Testis (tissue), 5 donors: ENCODE measurements at places on chromosomes 6 and 20. TPM values are rescaled to one million over a fixed set of nuclear protein-coding genes. Genes with fewer than 3 reads are reported as not detected.

DNA sequence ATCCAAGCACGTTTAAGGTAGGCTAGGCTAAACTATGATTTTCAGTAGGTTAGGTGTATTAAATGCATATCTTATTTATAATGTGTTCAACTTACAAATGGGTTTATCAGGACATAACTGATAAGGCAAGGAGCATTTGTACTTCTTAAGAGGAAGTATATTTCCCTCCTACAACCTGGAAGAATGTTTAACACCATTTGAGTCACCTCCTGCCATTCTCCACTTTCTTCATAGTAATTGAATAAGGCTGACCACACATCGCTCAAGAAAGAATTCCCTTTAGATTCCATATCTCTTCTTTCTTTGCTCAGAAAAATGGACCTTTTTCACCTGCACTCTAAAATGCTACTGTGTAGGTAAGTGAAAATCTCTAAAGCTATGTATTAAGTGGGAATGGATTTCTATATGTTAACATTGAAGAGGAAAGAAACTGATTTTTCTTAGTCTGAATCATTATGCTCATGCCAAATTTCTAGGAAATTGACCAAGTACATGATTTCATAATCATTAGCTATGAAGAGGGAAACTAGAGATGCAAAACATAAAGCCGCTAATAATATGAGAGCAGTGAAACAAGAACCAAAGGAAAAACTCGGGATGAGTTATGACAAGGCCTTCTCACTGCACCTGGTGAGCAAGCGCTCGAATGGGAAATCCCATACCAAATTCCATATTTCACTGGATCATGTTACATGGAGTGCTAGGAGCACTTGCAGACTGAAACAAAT lies 210.4 kb downstream of the ALDH8A1 start:
- H3K4me1 ChIP-seq = no peaks in the 10 kb centered on the region
- H3K36me3 ChIP-seq = no peaks in the 10 kb centered on the region
- no peak for DNase-seq

GRCh38 chr20:39862470-39862891 lies 826.6 kb downstream of the MAFB start:
- no peaks in the 10 kb centered on the region for H3K4me1 ChIP-seq
- H3K27ac ChIP-seq = no peak overlapping the region
- no peaks in the 10 kb centered on the region for H3K36me3 ChIP-seq

GRCh38 chr6:93416571-93417420 lies 2.6 kb downstream of the EPHA7 start:
- peak overlapping the region; percentile 36 for H3K27ac ChIP-seq
- peak; percentile 63 for DNase-seq
- H3K36me3 ChIP-seq = no peaks in the 10 kb centered on the region
- H3K4me1 ChIP-seq = peaks cover 10% of the 10 kb centered on the region
- H3K4me3 ChIP-seq = peak overlapping the region; percentile 64
- H3K27me3 ChIP-seq = no peaks in the 10 kb centered on the region

- no peaks in the 10 kb centered on the region for H3K27me3 ChIP-seq
- H3K27ac ChIP-seq = no peak overlapping the region
- no peak for DNase-seq
Measured at GRCh38 chr20:40970218-40970617, 58.4 kb upstream of the TOP1 start.

DNA sequence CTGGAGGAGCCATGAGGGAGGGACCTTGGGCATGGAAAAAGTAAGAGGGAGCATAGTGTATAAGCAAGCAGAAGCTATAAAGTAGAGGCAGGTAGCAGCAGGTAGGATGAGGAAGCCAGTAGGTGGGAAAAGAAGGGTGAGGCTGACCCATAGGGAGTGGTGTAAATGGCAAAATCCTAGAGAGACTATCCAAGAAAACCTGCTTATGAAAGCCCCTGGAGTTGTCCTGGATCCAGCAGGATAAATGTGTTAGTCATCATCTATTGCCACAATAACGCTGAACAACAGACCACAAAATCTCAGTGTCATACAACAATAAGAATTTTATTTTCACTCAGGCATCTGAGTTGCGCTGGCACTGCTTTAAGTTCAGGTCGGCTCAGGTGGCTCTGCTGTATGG lies 30.2 kb downstream of the CHD6 start:
- H3K36me3 ChIP-seq = no peaks in the 10 kb centered on the region
- H3K4me3 ChIP-seq = no peak overlapping the region
- no peaks in the 10 kb centered on the region for H3K27me3 ChIP-seq
- DNase-seq = no peak
- H3K4me1 ChIP-seq = no peaks in the 10 kb centered on the region

The BHLHE23 gene
- 6.6 TPM for total RNA-seq

- H3K27me3 ChIP-seq = no peaks in the 10 kb centered on the region
- no peaks in the 10 kb centered on the region for H3K4me1 ChIP-seq
- no peak for DNase-seq
Measured at GRCh38 chr6:137764464-137764863, 102.6 kb upstream of the TNFAIP3 start.

- peak; percentile 86 for DNase-seq
- peaks cover 6% of the 10 kb centered on the region for H3K4me1 ChIP-seq
- no peak overlapping the region for H3K27ac ChIP-seq
- no peaks in the 10 kb centered on the region for H3K27me3 ChIP-seq
- peak overlapping the region; percentile 4 for H3K4me3 ChIP-seq
- no peaks in the 10 kb centered on the region for H3K36me3 ChIP-seq
Measured at GRCh38 chr6:30541515-30542403, 14.5 kb downstream of the GNL1 start.

The TRIM31 gene
- 4.0 TPM for total RNA-seq

- peaks cover 24% of the 10 kb centered on the region for H3K4me1 ChIP-seq
- H3K27me3 ChIP-seq = no peaks in the 10 kb centered on the region
- DNase-seq = no peak
- no peaks in the 10 kb centered on the region for H3K36me3 ChIP-seq
- no peak overlapping the region for H3K4me3 ChIP-seq
Measured at GRCh38 chr20:19937218-19937617, 79.9 kb upstream of the NAA20 start.

DNA sequence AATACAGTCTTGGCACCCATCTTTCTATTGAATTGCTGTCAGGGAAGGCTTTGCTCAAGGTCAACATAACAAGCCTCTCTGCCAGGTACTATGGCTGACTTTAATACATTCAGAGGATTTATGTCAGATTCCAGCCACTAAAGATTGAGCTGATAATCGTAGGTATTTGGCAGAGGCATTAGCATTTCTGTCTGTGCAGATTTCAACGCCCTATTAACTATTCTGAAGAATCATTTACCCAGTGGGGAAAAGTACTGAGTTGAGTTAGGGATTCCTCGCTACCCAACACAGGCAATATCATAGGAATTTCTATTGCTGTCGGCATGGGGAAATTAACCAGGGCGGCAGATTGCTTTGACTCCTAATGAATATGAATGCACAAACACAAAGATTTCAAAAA lies 233.7 kb upstream of the SPTLC3 start:
- no peaks in the 10 kb centered on the region for H3K27me3 ChIP-seq
- no peak overlapping the region for H3K4me3 ChIP-seq
- no peak overlapping the region for H3K27ac ChIP-seq
- H3K36me3 ChIP-seq = no peaks in the 10 kb centered on the region

DNA sequence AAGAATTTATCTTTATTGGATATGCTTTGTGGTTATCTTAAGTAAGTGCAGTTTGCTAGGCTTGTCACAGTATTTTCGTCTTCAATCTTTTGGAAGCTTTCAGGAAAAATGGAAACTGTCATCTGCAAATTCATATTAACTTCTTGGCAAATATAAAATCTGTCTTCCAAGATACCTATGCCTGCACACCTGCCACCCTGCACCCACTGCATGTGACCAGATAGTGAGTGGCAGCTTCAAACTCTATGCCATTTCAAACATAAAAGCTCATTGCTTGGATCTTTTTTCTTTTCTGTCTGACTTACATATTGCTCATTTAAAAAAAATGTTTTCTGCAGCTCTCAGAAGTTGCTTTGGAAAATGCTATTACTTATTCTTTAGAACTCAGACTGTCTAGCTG lies 14.1 kb downstream of the OPRM1 start:
- no peaks in the 10 kb centered on the region for H3K4me1 ChIP-seq
- no peak for DNase-seq
- no peaks in the 10 kb centered on the region for H3K27me3 ChIP-seq

DNA sequence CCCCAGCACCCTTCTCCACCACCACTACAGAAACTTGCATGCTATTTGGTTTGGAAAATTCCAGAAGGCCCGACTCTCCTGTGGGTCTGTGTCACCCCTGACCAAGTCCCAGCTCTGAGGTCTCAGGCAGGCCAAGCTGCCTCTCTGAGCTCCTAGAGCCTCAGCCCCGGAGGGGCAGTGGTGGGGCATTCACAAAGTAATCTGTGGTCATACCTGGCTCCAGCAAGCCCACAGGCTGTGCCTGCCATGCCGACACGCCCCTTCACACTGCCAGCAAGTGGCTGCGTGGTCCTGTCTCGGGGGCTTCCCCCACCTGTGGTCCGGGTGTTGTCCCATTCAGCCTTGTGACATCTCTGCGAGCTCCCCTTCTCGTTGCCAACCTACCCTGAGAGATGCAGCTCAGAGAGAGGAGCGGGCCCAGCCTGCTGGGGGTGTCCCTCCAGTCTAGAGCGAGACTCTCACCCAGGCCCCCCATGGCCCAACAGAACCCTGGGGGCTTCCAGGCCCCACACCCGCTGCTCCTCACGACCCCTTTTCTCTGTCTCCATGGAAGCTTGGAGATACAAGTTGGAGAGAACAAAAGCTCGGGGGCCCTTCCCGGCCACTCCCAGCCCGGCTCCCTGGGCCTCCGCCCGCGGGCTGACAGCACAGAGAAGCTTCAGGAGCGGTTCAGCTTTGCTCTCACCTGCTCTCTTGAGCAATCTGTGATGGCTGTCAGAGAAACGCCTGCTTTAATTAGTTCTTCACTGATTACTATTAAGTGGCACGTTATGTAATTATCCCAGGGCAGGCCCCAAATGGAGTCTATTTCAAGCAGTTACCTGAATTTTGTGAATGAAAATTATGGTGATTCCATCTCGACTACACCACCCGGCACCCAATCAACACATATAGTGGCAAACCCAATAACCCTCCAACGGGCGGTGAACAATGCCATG lies 147.7 kb upstream of the PHACTR3 start:
- H3K27me3 ChIP-seq = no peaks in the 10 kb centered on the region
- H3K27ac ChIP-seq = peak overlapping the region; percentile 83
- H3K4me3 ChIP-seq = no peak overlapping the region
- H3K36me3 ChIP-seq = no peaks in the 10 kb centered on the region

DNA sequence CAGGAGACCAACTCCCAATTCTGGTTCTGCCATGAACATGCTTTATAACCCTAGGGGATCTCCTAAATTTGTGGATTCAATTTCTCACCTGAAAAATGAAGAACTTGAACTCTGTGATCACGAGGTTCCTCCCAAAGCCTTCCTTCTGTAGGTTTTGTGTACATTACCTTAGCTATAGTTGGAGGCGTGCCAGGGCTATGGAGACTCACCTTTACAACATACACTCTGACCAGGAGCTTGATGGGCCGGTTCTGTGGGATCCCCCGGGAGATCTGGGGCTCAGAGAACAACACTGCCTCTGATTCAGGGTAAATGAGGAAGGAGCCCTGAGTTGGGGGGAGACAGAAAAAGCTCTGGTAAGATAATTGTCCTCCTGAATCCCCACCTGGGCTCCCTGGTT lies 34.1 kb downstream of the ERGIC3 start:
- no peaks in the 10 kb centered on the region for H3K27me3 ChIP-seq
- no peak for DNase-seq
- no peaks in the 10 kb centered on the region for H3K4me1 ChIP-seq
- H3K36me3 ChIP-seq = no peaks in the 10 kb centered on the region
- no peak overlapping the region for H3K27ac ChIP-seq
- no peak overlapping the region for H3K4me3 ChIP-seq

GRCh38 chr6:45072673-45073072 lies 255.5 kb upstream of the RUNX2 start:
- H3K27ac ChIP-seq = no peak overlapping the region
- no peaks in the 10 kb centered on the region for H3K4me1 ChIP-seq
- no peak overlapping the region for H3K4me3 ChIP-seq

DNA sequence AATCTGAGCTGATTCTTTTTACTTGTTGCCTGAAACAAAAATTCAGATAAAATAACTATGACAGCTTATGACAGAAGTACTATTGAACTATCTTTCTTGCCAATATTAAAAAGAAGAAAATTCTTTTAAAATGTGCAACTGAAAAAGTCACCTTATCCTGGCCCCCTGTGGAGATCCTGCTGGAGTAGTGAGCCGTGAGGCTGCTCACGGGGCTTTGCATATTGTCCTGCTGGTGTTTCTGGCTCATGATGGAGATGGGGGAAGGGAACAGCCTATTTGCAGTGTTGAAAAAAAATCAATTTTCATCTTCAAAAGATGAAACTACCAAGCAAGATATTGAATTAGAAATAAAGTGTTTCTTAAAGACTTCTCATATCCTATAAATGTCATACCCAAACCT lies 216.0 kb downstream of the SAMD5 start:
- DNase-seq = no peak
- no peaks in the 10 kb centered on the region for H3K27me3 ChIP-seq
- H3K4me3 ChIP-seq = no peak overlapping the region
- H3K36me3 ChIP-seq = no peaks in the 10 kb centered on the region
- peaks cover 9% of the 10 kb centered on the region for H3K4me1 ChIP-seq

GRCh38 chr6:160190973-160191372 lies 67.6 kb downstream of the SLC22A2 start:
- H3K4me1 ChIP-seq = peaks cover 3% of the 10 kb centered on the region
- H3K27ac ChIP-seq = no peak overlapping the region
- H3K27me3 ChIP-seq = no peaks in the 10 kb centered on the region
- no peak overlapping the region for H3K4me3 ChIP-seq
- DNase-seq = peak; percentile 78

GRCh38 chr6:133973109-133973971 lies 20.3 kb downstream of the TBPL1 start:
- H3K36me3 ChIP-seq = no peaks in the 10 kb centered on the region
- no peak overlapping the region for H3K4me3 ChIP-seq
- H3K4me1 ChIP-seq = peaks cover 4% of the 10 kb centered on the region
- H3K27me3 ChIP-seq = no peaks in the 10 kb centered on the region
